Neural crest cell (in vitro differentiated cells): ENCODE measurements at places on chromosomes 3 and 15. TPM values are rescaled to one million over a fixed set of nuclear protein-coding genes. Genes with fewer than 3 reads are reported as not detected.
A peak's percentile ranks its signal among the peaks of the same experiment; 100 is the strongest.

GRCh38 chr3:57451150-57451846 lies 92.8 kb downstream of the DNAH12 start:
- no peak for DNase-seq

USP8 gene
- total RNA-seq = 40.5 and 44.4 TPM in 2 replicates

DNA sequence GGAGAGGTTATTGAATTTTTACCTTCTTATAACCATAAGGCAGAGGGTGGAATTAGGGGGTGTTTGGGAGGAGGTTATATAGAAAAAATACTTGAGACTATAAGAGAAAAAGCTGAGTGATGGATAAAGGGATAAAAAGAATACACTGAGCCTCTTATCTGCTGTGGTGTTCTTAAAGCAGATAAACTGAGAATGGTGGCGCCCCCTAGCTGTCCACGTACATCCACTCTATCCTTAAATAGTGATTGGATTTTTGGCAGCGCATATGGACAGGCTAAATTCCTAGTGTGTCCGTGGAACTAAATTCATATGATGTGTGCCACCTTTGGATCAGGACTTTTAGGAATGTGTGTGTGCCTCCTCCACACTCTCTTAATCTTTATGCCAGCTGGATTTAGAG lies 121.1 kb downstream of the OXSM start:
- peak; percentile 18 for DNase-seq

PSMD2 gene
- 359 and 378 TPM in 2 replicates for total RNA-seq

LDHAL6B gene
- total RNA-seq = not detected in 2 replicates

DNA sequence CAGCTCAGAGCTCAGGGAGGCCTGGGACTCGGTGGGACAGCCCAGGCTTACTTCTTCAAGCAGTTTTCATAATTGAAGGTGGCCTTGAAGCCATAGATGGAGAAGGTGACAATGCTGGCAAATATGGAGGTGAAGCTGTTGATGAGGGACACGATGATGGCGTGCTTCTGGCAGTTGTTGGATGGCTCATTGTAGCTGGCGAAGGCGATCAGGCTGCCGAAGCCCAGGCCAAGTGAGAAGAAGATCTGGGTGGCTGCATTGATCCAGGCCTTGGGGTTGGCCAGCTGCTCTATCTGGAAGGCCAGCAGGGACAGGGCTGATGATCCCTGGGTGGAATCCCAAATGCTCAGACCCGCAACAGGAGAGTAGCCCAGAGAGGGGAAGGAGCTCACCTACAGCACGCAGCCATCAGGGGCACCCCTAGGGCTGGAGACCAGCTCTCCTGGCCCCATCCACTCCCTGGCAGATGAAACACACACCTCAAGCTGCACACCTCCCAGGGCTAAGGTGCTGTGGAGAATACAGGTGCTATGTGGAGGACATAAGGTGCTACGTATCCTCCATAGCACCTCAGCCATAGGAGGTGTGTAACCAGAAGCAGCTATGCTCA lies 25.1 kb downstream of the SLC6A20 start:
- DNase-seq = no peak

GRCh38 chr3:124142389-124142970 lies 150.6 kb upstream of the ROPN1 start:
- no peak for DNase-seq

KLHL6 gene
- 0.11 and 0.12 TPM in 2 replicates for total RNA-seq

GRCh38 chr3:49792371-49793150 lies 6.2 kb upstream of the IP6K1 start:
- no peak for DNase-seq

IL12A gene
- 0.30 and 0.54 TPM in 2 replicates for total RNA-seq

DNA sequence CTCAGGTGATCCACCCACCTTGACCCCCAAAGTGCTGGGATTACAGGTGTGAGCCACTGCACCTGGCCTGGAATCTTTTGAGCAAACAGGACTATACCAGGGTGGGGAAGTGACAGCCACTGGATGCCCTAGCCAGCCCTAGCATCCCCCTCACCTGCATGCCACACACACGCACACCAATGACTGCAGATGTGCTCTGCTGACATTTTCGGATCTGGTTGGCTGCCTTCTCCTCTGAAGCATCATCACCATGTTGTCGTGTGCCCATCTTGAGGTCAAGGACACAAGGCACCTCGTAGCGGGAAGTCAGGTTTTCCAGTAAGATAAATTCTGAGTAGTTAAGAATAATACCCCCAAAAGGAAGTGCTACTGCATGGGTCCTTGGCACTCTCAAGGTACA lies 3.7 kb upstream of the NCKIPSD start:
- no peak for DNase-seq

DNA sequence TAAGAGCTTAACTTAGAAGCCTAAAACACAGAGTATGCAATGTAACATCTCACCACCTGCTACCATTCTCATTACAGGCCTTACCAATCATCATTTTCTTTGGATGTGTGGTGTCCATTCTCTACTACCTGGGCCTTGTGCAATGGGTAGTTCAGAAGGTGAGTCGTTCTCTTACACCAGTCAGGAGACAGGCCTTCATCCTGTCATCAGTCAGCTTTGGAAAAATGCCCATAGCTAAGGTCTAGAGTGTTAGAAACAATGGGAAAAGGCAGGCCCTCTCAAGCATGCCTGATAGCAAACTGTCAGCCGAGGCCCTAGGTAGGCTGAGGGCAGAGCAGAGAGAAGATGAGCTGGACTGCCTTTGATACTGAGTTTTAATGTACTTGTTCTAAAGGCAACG lies 13.5 kb downstream of the SLC28A2 start:
- DNase-seq = no peak

AMOTL2 gene
- total RNA-seq = 55.6 and 59.5 TPM in 2 replicates

DNA sequence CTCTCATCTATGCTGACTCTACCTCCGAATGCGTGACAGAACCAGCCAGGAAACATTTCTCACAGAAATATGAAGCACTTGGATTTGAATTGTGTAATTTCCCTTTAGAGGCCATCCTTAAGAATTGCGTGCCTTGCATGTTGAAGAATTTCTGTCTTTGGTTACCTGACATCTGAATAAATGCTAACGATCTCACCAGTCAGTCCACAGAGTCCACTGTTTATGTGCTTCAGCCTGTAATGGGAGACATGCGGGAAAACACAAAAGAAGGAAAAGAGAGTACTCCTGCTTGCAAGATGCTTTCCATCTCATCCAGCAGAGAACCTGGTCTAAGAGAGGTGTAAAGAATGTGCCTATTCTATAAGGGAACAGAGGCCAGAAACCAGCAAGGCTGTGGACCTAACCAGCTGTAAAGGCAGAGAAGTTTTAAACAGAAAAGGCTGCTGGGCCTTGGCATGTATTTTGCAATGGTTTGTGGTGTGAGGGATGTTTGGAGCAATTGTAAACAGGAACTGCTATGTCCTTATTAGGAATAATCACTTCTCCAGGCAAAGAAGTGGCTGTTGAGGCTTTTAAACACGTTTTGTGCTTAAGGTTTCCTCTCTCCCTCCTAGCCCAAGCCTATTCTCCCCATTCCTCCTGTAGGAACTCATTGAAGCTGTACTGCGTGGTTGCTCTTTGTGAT lies 36.4 kb upstream of the BOC start:
- DNase-seq = no peak

GRCh38 chr3:53887446-53887845 lies 4.2 kb downstream of the SELENOK start:
- no peak for DNase-seq

GRCh38 chr3:106768941-106769480 lies 608.2 kb upstream of the CCDC54 start:
- no peak for DNase-seq

DNA sequence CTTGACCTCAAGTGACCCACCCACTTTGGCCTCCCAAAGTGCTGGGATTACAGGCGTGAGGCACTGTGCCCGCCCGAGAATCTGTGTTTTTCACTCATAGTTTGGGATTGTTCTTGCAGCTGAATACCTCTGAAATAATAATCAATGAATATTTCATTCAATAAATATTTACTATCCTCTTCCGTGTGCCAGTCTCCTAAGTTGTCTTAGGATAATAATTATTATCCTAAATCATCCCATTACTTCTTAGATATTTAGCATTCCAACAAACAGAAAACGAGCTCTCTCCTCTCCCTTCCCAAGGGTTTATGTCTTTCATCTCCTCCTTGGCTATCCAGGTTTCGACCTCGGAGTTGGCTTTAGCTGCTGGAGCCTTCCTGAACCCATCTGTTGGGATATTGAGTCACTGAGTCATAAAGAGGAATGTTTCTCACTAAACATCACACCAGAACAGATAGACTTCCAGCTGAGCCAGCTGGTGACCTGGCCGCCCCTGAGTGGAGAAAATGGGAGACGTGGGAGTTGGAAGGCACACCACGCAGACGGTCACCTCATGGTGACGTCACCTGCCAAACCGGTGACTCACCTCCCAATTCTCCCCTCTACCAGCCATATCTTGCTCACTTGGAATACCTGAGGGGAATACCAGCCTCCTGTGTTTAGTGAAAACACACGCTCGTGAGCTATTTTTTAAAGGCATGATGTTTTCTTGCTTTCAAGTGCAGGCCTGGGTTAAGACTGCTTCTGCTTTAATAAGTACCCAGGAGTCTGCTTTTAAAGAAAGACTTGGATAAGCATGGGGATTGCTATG lies 43.9 kb downstream of the BHLHE40 start:
- no peak for DNase-seq

GRCh38 chr3:89606151-89606550 lies 498.7 kb downstream of the EPHA3 start:
- no peak for DNase-seq

DNA sequence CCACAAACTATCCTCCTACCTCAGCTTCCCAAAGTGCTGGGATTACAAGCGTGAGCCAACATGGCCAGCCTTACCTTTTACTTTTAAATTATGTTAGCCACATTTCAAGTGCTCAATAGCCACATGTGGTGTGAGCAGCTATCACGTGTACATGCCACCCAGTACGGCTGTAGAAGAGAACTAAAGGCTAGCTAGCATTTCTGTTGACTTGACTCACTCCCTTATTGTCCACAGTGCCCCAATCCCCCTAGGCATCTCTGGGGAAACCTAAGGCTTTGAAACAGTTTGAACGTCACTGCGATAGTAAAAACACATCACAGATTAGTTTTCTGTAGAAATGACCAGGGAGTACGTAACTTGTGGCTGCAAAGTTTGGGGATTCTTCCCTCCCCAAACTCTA lies 12.0 kb downstream of the C15orf40 start:
- DNase-seq = no peak

DNA sequence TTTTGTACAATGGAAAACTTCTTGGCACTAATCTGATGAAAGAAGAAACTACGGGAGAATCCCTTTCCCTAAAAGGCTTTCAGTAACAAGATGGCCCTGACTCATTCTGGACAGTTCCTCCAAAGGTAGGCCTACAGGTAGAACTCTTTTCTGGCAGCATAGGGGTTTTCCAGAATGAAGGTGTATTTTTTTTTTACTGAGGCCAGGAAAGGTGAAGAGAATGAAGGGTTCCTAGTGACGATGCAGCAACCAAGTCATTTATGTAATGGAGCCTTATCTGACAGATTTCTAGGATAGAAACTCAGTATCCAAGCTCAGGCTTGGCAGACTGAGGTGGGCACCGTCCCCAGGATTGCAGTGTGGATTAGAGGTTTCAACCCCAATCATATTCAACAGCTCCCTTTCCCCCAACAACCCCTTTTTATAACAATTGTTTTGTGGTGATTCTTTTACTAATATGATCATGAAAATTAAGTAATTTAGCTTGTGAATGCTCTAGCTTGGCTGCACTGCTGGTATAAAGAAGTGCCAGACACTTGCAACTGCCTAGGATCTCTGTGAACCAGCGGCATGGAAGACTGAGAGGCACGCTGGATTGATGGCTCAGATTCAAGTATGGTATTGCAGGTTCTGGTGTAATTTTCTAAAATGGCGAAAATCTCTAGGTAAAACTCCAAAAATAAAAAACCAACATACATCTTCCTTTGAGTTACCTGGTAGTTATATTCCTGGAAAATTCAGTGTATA lies 8.7 kb upstream of the TRIM69 start:
- no peak for DNase-seq

GRCh38 chr15:52254391-52254790 lies 41.2 kb downstream of the MYO5C start:
- DNase-seq = no peak

DNA sequence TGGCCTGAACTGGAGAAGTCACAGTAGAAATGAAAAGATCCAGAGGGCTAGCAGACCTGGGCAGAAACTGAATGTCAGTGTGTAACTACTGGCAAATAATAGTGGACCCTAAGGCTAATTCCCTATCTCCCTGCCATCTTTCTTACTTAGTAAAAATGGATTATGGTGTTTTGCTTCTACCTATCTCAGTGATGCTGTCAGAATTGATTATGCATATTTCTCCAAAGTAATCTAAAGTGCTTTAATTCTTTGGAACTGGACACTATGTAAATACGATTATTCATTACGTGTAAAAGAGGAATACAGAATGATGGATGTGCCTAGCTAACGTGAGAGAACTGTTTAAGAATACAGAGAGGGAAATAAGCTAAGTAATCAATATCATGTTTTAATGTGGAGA lies 651.9 kb downstream of the NLGN1 start:
- DNase-seq = no peak

GRCh38 chr3:65583188-65583587 lies 455.5 kb downstream of the MAGI1 start:
- DNase-seq = no peak

- DNase-seq = peak; percentile 76
These were observed 48.5 kb downstream of the CHCHD6 start for GRCh38 chr3:126752303-126753190.

- DNase-seq = no peak
These were observed 85.9 kb downstream of the DCLK3 start for GRCh38 chr3:36678216-36679013.

DNA sequence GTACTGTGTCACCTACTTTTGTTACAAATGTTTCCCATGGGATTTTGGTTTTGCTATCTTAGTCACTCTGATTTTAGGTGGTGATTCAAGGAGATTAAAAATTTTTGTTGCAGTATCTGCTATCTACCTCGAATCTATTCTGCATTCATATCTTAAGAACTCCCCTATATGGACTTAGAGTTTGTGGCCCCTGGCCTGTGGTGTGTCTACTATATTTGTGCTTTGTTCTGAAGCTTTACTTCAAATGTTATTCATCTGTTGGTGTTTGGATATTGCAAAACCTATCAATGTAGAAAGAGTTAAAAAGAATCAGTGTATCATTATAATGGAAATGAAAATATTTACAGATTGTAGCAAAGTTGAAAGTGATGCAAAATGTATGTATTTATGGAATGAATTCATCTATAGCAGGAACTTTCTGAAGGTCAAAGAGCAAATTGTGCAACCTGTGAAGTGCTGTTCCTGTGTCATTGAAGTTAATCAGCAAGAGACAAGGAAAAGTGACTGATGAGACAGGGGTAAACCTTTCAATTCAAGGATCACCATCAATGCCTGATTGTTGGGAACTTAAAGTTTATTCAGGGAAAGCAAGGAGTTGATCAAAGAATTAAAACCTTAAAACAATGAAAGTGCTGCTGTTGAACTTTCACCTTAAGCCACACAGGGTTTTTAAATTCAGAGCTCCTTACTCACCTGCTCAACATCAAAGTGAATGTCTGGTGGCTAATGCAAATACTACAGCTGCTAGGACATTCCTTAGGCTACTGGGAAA lies 71.0 kb downstream of the SLMAP start:
- no peak for DNase-seq

GRCh38 chr15:91116113-91117067 lies 16.3 kb downstream of the SV2B start:
- DNase-seq = no peak
